ENCODE measurements at places on chromosomes 5 and 9.
A peak's percentile ranks its signal among the peaks of the same experiment; 100 is the strongest.

DNA sequence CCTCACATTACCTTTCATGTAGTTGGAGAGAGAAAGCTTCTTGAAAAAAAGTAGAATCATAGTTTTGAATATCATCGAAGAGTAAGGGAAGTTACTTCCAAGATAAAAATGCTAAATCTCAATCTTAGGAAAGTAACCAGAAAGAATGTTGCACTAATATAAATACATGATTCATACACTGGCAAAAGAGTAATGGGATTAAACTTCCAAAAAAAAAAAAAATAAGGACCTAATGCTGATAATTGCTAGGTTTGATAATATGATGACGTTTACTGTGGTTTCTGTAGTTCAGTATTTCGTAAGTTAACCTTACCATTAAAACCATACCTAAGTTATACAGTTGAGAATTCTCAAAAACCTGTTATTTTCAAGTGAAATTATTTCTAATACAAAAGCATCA is 573.8 kb upstream of the CDH9 start:
- DNase-seq: no peak

DNA sequence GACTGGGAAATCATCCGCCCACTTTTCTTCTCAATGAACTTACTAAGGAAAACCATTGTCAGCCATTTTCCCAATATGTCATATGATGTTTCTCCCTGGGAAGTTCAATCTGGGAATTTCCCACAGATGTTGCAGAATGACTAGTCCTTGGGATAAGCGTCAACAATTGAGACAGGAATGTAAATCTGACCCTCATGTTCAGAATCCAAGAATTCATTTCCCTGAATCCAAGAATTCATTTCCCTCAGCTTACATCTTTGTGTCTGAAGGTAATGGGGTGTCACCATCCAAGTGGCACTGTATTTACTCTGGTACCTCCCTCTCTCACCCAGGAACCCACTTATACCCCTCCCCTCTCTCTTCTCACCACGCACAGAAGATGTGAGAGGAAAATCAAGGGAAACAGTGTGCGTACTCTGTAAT is 7.4 kb downstream of the KLF9 start:
- DNase-seq: peak; percentile 49

- DNase-seq: no peak
Measured at GRCh38 chr5:91670122-91670521, 287.0 kb upstream of the ARRDC3 start.

DNA sequence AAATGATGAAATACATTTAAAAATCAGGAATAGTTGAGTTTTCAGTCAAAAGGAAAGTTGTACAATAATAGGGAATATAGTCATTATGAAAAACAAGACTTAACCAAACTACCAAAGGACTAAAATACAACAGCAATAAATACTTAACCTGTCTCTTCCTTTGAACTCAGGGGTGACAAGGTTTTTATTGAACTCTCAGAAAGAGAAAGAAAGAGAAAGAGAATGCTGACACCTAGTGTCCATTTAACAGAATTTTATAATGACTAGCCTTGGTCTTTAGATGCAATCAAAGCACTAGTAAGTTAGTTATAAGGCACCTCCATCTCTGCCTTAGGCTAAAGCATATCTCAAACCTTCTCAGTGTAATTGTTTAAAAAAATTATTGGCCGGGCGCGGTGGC is 47.5 kb downstream of the UIMC1 start:
- DNase-seq: peak; percentile 39

- peak; percentile 53 for DNase-seq
Measured at GRCh38 chr5:120682851-120683250, 218.8 kb downstream of the PRR16 start.

DNA sequence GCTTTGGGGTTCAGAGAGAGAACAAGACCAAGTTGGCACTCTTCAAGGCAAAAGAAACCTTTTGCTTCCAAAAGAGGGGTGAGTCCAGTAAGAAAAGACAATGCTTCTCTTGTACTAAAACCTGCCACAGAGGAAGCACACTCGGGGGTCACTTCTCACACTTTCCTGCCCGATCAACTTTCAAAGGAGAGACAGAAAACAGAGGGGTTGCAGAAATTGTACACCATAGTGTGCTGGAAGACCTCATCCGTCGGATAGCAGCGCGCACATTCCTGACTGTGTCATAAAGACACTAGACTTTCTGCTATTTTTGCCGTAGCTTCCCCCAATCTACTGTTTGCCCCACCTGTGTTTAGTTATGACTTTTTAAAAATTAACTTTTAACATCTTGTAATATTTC is 66.9 kb downstream of the OR2K2 start:
- no peak for DNase-seq

- DNase-seq: no peak
Measured at GRCh38 chr5:38148021-38148625, 110.2 kb upstream of the EGFLAM start.

DNA sequence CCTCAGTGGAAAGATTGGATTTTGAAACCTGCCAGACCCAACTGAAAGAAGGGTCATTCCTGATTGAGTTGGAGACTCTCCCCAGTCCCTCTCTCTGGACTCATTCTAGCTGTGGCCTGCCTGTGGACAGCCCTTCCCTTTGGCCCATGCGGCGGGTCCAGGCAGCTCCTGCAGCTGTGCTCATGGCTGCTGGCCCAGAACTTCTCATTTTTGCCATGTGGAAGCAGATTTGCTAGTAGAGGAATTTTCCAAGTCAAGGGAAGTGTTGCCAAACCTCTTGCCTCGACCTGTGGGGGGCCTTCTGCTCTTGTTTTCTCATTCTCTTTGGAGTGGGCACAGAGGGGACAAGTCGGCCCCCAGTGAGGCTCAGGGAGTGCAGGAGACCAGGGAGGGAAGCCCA is 89.2 kb downstream of the ANKRD33B start:
- DNase-seq: peak; percentile 50

DNA sequence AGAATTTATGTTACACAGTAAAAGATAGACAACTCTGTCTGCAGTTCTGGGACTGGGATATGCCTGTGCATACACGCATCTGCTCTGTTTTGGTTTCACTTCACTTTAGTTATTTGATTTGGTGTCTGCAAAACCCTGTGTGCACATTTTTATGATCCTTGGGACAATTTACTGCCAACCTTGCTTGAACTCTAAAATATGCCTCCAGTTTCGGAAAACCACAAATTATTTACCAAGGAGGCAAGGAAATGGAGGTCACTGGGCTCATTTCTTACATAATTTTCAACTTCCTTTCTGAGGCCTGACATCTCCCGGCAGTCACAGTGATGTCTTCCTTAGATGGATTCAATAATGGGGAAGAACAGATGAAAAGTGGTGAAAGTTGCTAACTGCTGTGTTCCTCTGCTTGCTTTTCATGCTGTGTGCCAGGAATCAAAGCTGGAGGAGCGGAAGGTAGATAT is 61.2 kb upstream of the TAF11L2 start:
- DNase-seq: peak; percentile 14

- DNase-seq: no peak
Measured at GRCh38 chr9:77156646-77157371, 20.5 kb upstream of the VPS13A start.

GRCh38 chr5:54753034-54753433 is 232.4 kb downstream of the ESM1 start:
- DNase-seq: peak; percentile 51

GRCh38 chr5:149401051-149401450 is 22.0 kb upstream of the IL17B start:
- DNase-seq: no peak

GRCh38 chr9:77750284-77750683 is 102.2 kb upstream of the GNA14 start:
- no peak for DNase-seq

- no peak for DNase-seq
Measured at GRCh38 chr9:89792189-89793123, 187.6 kb downstream of the GADD45G start.

DNA sequence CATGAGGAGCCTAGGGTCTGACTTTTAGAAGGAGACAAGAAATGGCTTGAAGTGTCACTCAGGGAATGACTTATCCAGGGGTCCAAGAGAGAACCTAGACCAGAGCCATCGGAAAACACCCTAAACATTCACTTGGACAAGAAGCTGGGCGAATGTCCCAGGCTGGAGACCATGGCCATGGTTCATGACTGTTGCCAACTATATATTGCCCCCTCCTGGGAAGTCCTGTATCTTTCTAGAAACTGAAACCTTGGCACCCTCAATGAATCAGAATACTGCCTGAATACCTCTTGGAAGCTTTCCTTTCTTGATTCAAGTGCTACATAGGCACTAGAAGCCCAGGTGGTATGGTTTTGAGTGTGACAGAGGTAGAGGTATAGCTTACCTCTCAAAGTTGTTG is 29.9 kb downstream of the TRMO start:
- no peak for DNase-seq

GRCh38 chr9:138053996-138054752 is 176.6 kb downstream of the CACNA1B start:
- DNase-seq: no peak

- no peak for DNase-seq
Measured at GRCh38 chr5:180313677-180314505, 22.0 kb upstream of the MAPK9 start.

DNA sequence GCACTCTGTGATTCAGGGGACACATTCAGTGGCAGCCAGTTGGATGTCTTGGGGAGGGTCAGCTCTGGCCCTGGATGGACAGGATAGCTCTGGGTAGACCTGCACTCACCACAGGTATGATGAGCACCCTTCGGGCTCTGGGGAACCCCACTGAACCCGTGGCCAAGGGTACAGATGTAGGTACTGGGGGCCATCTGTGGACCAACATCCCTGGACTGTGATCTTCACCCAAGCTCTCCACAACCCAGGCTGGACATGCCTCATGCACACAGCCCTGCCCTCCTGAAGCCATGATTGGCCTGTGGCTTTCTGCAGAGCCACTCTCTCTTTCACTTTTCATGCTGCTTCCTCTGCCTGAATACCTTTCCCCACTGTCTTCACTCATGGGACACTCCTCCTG is 15.6 kb upstream of the ACSL6 start:
- no peak for DNase-seq

All from GM03348 (cell line).